ENCODE measurements at places on chromosomes 6 and 20.

DNA sequence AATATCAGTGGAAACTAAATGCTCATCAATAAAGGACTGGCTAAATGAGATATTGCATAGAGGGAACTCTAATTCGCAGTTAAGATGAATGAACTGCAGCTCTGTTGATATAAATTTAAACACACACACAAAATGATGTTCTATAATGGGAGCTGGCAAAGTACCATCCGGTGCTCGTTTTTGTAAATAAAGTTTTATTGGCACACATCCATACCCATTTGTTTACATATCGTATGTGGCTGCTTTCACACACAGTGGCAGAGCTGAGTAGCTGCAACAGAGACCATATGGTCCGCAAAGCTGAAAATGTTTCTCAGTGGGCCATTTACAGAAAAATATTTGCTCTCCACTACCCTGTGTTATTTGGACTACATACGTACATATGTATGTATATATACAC is 120.7 kb downstream of the EDN3 start:
- DNase-seq = no peak

- no peak for DNase-seq
Observed at GRCh38 chr6:85864453-85865401, 222.0 kb upstream of the SYNCRIP start.

DNA sequence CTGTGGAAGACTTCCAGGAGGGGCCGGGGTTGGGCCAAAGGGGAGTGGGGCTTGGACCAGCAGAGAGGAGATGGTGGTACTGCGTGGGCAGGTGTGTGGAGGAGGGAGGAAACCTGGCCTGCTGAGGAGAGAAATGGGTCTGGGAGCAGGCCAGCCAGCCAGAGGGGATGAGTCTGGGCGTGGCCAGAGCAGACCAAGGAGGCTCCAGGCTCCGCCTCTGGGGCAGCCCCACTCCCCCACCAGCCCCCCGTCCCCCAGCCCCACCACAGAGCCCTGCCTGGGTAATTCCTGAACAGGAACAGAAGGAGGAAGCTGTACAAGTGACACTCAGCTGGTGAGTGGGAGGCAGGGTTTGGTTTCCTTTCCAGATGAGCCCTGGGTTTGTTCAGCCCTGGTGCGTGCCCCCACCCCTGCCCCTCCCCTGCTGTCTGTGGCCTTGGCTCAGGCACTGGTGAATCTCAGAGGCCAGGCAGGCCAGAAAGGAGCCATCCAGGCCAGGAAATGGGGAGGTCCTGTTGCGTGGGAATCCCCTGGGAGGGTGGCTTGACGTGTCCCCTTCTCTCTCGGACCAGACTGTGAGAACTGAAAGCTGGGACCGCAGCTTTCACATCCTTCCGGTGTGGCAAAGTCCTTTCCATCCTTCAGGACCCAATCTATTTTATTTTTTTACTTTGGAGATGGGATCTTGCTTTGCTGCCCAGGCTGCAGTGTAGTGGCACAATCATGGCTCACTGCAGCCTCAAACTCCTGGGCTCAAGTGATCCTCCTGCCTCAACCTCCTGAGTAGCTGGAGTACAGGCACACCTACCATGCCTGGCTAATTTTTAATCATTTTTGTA is 9.4 kb upstream of the SRC start:
- no peak for DNase-seq

DNA sequence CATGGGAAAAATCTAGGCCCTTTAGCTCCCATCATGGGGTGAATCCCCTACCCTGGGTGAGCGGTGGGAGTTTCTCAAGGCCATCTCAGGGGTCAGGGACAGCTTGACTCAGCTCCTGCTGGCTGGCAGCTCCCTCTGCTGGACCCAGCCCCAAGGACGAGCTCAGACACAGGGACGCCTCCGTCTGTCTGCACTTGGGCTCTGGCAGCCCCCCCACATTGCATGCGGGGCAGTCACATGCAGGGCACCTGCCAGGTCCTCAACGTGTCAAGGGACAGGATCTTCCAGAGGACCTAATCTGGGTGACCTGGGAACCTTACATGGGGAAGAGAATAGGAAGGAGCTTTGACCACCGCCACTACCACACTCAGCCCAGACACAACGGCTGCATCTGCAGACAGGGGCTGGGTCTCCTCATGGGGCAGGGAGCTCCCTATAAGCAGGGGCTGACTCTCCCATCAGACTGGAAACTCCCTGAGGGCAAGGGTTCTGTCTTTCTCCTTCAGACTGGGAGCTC is 173.4 kb downstream of the MRPL14 start:
- no peak for DNase-seq

- DNase-seq = no peak
Observed at GRCh38 chr6:104601131-104601651, 258.5 kb downstream of the HACE1 start.

GRCh38 chr20:53643031-53643832 is 49.6 kb upstream of the ZNF217 start:
- DNase-seq = peak; percentile 30

DNA sequence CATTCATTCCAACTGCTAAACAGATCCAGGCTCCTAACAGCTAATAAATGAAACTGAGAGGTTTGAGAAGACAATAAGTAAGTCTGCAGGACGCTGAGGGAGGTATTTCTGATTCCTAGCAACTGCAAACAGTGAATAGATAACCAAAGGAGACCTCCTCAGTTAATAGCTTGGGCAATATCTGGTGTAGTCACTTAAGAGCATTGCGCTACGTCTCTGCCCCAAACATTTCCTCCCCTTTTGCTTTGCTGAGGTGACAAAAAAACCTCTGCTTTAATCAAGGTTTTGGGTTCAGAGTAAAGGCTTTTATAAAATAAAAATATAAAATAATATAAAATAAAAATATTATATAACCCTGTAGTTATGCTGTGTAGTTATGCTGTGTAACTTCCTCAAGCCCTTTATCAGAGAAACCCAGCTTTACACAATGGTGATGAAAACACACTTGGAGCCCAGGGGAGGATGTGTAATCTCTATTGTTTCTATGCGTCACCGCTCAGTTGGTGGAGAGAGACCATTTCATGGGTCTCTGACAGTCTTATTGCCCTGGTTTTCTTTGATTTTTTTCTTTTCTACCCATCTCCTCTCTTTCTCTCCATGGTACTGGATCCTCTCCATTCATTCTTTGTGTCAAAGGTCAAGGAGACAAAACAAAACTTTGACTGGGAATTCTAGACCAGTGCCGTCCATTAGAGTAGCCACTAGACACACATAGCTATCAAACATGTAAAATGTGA is 18.9 kb upstream of the CALHM5 start:
- DNase-seq = no peak

DNA sequence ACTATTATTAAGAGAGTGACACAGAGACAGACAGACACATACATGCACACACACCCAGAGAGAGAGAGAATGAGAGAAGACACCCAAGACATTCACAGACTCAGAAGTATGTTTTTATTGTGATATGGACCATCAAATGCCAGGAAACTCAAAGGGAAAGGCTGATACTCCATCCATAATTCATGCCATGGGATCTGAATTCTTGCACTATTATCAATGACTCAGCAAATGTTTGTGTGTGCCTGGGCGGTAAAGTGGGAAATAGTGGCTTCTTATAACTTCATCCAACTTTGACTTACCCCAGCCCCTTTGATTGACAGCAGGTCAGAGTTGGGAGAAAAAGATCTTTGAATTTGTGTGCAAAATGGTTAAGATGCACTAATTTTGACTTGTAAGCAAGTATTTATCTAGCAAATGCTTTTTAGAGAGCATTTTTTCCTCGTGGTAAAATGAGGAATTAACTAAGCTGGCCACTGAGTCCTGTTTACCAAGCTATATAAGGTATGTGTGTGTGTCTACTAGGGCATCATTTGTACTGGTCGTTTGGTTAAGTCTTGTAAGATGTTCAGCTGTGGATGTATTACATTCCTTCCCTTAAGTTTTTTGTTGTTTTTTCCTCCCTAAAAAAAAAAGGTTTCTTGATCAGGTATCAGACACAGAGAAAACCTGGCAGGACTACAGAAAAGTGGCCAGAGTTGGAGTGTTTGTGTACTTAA is 3.0 kb upstream of the CCN2 start:
- DNase-seq = no peak

- no peak for DNase-seq
Observed at GRCh38 chr20:23061734-23062561, 12.5 kb upstream of the THBD start.

- no peak for DNase-seq
Observed at GRCh38 chr6:155962276-155962675, 506.6 kb upstream of the NOX3 start.

GRCh38 chr6:38138374-38138773 is 318.8 kb downstream of the ZFAND3 start:
- DNase-seq = no peak

- DNase-seq = no peak
Observed at GRCh38 chr6:1424306-1424927, 35.0 kb downstream of the FOXF2 start.

GRCh38 chr20:18443886-18444285 is 22.9 kb downstream of the DZANK1 start:
- no peak for DNase-seq
